ENCODE measurements at places on chromosomes 3 and 15.

DNA sequence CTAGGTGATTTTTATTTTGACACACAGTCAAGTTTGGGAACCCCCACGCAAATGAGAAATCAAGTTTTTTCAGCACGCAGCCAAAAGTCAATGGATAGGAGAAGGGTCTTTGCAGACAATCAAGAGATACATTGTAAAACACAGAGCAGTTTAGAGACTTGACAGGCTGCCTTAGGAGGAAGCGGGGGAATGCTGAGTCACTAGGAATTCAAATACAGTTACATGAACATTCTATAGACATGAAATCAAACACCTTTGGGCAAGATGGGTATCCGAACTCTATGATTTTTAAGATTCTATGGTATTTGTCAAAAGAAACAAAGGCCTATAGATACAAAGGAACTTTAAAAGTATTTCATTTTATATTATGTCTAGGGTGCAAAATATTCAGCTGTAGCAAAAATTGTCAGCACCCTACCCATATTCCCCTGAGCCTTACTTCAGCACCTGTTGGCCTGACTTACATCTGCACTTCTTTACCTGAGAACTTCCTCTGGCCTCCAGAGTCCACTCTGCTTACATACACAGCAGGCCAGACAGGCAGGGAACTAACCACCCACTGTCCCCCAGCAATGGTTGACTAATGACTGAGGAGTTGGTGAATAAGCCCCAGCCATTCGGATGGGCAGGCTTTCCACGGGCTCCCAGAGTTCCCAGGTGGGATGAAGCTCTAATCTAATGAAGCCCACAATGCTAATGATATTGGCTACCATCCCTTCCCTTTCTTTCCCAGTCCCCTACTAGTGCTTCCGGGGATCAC, 289.3 kb upstream of the RORA start:
- no peak for DNase-seq

DNA sequence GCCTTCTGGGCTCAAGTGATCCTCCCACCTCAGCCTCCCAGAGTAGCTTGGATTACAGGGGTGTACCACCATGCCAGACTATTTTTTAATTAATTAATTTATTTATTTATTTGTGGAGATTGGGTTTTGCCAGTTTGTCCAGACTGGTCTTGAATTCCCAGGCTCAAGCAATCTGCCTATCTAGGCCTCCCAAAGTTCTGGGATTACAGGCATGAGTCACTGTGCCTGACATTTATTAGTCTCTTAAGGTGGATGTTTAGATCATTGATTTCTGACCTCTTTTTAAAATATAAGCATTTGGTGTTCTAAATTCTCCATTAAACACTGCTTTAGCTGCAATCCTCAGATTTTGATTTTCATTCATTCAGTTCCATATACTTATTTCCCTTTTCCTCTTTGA, 15.6 kb downstream of the FBXW12 start:
- DNase-seq: no peak

GRCh38 chr3:139226731-139227130, 117.1 kb upstream of the MRPS22 start:
- DNase-seq: no peak

GRCh38 chr15:93312891-93313486, 224.0 kb upstream of the RGMA start:
- DNase-seq: no peak

GRCh38 chr15:71228403-71228802, 113.1 kb downstream of the THSD4 start:
- DNase-seq: no peak

DNA sequence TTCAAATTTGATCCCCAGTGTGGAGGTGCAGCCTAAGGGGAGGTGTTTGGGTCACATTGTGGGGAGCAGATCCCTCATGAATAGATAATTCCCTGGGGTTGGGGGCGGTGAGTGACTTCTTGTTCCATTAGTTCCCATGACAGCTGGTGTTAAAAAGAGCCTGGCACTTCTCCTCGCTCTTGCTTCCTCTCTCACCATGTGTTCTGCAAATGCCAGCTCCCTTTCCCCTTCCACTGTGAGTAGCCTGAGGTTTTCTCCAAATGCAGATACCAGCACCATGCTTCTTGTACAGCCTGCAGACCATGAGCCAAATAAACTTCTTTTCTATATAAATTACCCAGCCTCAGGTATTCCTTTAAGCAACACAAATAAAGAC, 23.1 kb downstream of the RIOX2 start:
- no peak for DNase-seq

Data from heart right ventricle (tissue), 16 donors.